ENCODE measurements at places on chromosomes 2 and 18.

DNA sequence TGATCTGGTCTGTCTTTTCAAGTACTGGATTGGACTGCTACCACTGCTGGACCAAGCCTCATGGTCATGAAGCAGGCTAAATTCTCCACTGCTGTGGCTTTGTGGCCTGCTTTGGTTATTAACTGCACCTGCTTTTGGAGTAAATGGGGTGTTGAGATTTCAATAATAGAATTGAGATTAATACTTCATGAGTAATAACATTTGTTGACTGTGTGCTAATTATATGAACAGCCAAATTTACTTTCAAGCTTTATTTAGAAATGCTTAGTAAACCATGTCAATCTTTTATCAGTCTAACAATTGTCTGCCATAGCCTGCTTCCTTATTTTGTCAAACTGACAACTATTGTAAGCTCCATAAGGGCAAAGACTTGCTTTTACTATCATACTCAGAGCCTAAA, 27.4 kb upstream of the MTIF2 start:
- DNase-seq: no peak

- no peak for DNase-seq
Observed at GRCh38 chr2:212974692-212975091, 176.7 kb downstream of the IKZF2 start.

DNA sequence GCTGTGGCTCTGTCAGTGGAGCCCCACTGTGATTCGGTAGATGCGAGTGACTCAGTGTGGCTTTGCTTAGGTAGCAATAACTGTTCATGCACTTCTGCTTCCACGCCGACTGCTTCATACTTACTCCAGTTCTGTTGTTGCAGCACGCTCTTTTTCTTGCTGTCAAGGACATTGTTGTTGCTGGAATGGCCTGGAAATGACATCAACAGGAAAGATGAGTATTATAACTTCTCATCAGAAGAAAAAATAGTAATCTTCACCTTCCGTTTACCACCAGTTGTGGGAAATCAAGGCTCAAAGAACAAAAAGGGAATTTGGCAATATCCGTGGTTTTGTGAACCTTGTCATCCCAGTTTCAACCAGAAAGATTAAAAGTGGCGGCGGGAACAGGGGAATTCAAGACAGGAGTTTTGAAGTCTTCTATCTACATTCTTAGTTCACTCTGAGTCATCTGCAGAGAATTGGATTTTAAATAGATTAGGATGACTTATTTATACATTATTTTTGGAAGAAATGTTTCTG, 8.3 kb downstream of the TM4SF20 start:
- peak; percentile 96 for DNase-seq

DNA sequence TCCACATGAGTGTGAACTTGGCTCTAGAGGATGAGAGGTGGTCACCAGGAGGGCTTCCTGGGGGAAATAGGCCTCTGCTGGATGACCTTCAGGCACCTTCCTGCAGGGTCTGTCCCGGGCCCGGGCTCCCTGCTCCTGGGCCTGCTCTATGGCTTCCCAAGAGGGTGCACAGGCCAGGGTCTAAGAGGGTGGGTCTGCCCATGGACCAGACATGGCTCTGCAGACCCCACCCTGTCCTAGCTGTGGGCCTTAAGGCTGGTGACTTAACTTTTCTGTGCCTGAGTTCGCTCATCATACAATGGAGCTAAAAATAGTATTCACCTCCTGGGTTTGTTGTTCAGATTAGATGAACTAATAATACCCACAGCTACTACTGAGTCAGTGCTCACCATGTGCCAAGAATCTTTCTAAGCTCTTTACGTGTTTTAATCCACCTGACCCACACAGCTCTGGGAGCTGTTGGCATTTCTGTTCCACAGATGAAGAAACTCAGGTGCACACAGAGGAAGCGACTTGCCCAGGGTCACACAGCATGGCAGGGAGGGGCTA, 14.4 kb downstream of the INHBB start:
- DNase-seq: no peak

DNA sequence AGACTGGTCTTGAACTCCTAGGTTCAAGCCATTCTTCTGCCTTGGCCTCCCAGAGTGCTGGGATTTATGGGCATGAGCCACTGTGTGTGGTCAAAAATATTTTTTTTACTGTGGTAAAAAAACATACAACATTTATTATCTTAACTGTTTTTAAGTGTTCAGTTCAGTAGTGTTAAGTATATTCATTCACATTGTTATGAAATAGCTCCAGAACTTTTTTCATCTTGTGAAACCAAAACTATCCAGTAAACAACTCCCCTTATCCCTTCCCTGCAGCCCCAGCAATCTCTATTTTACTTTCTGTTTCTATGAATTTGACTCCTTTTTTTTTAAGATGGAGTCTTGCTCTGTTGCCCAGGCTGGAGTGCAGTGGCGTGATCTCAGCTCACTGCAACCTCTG, 9.3 kb downstream of the RMC1 start:
- DNase-seq: no peak

GRCh38 chr18:34970106-34970505, 71.1 kb upstream of the MAPRE2 start:
- DNase-seq: no peak

DNA sequence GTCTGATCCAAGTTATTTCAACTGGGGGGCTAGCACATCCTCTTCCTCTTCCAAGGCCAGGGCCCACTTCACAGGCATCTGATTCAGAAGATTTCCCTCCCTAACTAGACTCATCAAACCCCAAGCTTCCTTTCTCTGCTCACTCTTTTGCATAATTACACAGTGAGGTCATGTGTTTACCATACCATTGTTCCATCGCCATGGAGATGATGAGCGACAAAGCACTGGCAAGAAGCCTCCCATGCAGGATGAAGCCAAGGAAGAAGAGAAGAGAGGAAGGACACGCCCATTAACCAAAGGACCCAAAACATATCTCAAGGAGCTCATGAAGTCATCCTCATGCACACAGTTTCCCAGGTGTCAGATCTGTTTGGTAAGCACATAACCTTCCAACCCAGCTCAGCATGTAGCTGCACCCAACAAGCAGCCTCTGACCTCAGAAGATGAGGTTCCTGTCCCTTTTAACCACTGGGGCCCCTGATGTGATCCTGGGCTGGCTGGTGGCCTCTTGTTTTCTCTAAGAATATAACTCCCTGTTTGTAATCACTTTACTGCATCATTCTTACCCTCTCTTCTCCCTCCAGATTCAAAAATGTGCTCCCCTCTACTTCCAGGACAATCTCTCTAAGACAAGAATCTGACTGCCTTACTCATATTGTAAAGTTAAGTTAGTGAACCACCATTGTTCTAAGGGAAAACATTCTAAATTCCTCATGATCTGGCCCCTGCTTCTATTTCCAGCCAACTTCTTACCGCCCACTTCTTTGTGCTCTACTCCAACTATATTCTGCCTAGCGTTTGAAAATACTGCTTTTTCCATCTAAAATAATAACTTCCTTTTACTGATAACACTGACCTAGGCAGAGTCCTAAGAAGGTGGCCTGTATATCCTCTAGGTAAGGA, 190.1 kb downstream of the TTC32 start:
- DNase-seq: no peak

DNA sequence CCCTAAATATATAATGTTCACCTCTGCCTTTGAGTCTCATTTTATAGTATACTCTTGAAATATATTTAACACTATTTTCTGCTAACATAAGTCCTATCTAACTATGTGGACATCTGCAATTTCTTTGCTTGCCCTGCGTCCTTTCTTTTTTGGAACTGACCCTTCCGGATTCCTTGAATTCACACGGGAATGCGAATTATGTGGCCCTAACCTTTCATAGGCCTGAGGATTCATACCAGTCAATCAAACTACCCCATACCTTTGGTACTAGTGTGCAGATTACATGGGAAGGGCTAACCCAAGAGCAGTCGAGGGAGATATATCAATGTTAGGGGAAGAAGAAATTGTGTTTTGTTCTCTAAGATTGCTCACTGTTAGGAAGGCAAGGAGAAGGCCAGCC, 56.4 kb downstream of the NRXN1 start:
- no peak for DNase-seq

DNA sequence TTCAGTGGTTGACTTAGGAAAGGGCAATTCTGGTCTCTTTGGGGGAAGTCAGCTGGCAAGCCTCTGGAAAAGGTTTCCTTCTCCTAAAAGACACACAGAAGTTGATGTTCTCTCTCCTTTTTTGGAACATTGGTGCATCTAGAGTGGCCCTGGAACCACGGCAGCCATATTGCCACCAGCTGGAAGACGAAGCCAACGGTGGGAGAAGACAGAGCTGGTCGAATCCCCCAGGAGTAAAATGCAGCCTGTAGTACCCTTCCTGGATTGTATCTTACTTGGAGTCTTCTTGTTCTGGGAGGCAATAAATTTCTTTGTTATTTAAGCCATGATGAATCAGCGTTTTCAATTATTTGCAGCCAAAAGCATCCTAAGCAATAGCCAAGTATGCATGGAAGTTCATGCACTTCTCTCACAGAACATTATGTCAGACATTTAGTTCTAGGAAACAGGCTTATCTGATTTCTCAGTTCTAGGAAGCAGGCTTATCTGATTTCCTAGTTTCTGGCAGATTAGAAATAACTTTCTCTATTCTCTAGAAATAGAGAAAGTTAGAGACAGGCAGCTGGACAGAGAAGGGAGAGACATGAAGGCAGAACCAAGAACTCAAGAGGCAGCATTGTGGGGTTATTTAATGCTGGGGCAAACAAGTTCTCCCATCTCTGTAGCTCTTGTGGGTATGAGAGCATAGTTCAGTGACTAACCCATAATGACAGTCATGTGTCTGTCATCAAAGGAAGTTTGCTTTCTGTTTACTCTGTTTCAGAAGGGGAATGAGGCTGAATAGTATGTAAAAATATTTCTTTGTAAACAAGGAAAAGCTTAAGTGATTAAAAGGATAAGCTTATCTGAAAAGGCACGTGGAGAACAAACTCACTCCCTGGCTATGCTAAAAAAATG, 40.5 kb upstream of the NABP1 start:
- peak; percentile 81 for DNase-seq

DNA sequence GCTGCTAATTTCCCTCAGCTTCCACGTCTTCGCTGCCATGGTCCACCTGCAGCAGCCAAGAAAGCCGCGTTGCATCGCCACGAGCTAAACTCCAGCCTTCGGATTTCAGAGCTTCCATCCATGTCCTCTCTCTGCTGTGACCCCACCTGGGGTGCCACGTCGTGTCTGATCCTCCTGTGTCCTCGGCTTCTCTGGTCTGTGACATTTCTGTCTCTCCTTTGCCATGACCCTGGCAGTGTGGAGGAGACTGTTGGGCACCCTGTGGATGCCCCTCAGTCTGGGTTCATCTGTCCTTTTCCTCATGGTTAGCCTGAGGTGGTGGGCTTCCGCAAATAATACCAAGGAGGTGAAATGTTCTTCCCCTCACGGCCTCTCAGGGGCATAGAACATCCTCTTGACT, 106.8 kb downstream of the RTP5 start:
- DNase-seq: no peak

- DNase-seq: no peak
Observed at GRCh38 chr2:172233987-172234715, 131.5 kb upstream of the DLX2 start.

- DNase-seq: no peak
Observed at GRCh38 chr2:34627003-34627402, 1027.9 kb upstream of the FAM98A start.

DNA sequence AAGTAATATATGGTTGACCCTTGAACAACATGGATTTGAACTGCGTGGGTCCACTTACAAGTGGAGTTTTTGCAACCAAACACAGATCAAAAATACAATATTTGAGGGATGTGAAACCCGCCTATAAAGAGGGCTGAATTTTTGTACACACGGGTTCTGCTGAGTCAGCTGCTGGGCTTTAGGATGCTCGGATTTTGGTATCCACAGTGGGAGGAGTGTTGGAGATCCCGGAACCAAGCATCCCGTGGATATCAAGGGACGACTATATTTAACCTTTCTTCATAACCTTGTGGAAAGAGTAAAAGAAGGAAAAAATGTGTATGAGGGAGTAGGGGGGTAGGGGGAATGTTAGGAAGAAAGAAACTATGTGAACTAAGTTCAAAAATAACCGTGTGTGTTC, 10.0 kb upstream of the INPP1 start:
- DNase-seq: no peak

DNA sequence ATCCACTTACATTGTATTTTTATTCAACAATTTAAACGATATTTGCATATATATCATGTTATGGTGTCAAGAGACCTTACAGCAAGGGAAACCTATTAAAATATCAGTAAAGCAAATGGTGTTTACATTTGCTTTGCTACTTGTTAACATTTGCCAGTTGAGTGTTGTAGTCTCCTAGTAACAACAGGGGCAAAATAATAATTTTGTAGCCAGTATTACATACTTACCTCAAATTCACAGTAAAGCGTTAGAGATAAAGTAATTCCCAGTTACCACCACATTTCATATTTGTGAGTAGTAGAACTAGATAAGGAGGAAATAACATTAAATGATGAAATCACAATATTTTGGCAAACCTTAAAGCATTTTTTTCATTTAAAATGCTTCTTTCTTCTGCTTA, 71.3 kb downstream of the FASTKD2 start:
- DNase-seq: no peak

DNA sequence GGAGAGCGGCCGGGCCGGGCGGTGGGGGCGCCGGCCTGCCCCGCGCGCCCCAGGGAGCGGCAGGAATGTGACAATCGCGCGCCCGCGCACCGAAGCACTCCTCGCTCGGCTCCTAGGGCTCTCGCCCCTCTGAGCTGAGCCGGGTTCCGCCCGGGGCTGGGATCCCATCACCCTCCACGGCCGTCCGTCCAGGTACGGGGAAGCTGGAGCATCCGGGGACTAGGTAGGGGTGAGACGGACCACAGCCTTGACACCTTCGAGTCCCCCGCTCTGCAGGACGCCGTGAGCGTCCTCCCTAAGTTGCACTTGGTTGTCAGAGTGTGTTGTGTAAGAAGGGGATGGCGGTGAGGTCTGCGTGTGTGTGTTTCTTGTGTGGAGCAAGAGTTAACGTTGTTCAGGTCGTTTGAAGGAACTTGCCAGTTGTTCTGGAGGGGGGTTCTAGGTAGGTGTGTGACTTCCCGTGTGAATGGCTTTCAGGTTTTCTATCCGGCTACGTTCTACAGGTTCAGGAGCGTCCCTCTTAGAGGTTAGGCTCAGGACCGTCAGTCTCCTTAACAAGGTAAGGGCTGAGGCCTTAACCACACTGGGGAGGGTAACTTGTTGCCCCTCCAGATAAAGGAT, 393 bp downstream of the IL1R1 start:
- DNase-seq: peak; percentile 55

DNA sequence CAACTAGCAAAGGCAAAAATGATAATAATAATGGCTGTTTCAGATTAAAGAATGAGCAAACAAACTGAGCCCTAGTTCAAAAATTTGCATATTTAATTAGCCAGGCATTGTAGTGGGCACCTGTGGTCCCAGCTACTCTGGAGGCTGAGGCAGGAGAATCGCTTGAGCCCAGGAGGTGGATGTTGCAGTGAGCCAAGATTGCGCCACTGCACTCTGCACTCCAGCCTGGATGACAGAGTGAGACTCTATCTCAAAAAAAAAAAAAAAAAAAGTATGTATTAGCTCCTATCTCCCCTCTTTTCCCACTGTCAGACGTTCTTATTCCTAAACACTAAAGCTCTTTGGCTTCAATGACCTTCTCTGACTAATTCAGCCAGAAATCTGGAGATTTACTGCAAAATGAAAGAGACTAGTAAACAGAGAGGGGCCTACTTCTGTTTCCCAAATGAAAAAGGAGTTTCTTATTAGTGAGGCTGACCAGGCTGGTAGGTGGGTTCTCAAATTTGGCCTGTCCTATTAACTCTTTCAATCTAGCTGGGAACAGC, 3.9 kb upstream of the SRBD1 start:
- DNase-seq: no peak

GRCh38 chr2:169462896-169463695, 16.2 kb upstream of the BBS5 start:
- DNase-seq: no peak

Measured in CD14-positive monocyte (primary cell).